ENCODE measurements at places on chromosomes 7 and 10.

- DNase-seq: no peak
Observed at GRCh38 chr7:134279898-134280297, 36.8 kb downstream of the SLC35B4 start.

DNA sequence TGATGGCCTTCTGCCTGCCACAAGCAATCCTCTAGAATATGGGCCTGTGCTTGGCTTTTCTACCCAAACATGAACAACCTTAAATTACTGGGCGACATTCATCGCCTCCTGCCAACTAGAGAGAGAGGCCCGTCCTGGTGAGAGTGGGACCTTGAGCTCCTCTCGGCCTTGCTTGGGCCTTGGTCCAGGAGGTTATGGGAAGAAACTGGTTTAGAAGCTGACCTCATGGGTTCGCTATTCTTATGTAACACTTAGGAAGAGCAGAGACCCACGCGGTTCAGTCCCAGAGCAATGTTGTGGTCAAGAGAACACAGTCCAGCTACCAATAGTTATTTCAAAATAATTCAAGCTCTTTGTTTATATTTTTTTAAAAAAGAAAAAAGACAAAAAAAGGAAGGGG is 176.3 kb upstream of the ZNF32 start:
- DNase-seq: no peak

DNA sequence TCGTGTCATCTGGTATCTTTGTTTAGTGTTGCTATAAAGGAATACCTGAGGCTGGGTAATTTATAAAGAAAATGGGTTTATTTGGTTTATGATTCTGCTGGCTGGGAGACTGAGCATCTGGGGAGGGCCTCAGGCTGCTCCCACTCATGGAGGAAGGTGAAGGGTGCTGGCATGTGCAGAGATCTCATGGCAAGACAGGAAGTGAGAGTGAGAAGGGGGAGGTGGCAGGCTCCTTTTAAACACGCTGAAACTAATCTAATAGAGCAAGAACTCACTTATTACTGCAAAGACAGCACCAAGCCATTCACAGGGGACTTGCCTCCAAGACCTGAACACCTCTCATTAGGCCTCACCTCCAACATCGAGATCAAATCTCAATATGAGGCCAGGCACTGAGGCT is 11.3 kb downstream of the OIT3 start:
- DNase-seq: no peak

DNA sequence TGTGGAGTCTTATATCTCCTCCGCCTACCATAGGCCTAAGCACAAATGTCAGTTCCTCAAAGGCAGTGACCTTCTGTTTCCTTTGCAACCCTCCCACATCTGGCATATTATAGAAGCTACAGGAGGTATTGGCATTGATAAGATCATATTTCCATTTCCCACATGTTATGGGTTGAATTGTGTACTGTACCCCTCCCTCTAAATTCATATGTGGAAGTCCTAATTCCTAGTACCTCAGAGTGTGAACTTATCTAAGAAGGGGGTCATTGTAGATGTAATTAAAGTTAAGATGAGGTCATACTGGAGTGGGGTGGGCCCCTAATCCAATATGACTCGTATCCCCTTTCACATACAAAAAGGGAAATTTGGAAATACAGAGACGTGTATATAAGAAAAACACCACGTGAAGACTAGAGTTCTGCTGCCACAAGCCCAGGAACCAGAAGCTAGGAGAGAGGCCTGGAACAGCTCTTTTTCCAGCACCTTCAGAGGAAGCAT is 6.1 kb upstream of the LAMB4 start:
- DNase-seq: no peak

DNA sequence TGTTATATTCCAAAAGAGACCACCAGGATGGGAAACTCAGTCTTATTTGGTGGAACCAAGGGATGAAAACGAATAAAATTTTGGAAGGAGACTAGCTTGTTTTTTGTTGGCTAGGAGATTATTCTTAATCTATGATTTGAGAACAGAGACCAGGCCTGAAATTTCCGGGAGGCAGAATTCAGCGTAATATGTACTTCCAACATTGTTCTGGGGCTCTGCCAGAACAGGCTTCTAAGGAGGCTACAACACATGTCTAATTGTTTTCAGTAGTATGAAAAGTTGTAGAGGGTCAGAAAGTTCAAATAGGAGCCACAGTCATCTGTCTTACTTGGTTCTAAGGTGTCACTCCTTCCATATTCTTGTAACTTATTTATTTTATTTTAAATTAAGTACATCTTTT is 1.7 kb downstream of the DDX21 start:
- DNase-seq: no peak

- DNase-seq: no peak
Observed at GRCh38 chr10:33876584-33877400, 542.3 kb upstream of the NRP1 start.

- DNase-seq: no peak
Observed at GRCh38 chr10:59072038-59072437, 104.4 kb upstream of the PHYHIPL start.

- DNase-seq: no peak
Observed at GRCh38 chr7:103833401-103833800, 156.1 kb downstream of the RELN start.

GRCh38 chr7:116422683-116423082 is 76.9 kb upstream of the CAV2 start:
- DNase-seq: no peak

DNA sequence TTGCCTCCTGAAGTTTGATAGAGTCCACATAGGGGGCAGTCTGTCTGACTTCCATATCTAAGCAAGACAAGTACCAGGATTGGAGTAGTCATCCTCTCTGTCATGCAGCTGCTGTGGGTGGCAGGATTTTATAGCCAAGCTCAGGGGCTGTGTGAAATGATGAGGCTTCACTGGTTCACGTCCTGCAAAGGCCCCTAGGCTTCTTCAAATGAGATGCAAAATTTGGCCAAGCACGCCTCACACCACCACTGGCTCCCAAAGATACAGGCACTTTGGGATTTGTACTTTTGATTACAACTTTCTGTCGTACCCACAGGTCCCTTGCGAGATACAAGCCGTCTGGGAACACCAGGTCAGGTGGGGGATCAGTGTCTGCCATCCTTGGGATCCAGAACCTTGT is 67.1 kb downstream of the WDFY4 start:
- no peak for DNase-seq
